ENCODE measurements at places on chromosomes 11 and 22. TPM values are rescaled to one million over a fixed set of nuclear protein-coding genes. Genes with fewer than 3 reads are reported as not detected.

- no peak overlapping the region for H3K27ac ChIP-seq
- H3K4me1 ChIP-seq: no peaks in the 10 kb centered on the region
- no peak overlapping the region for H3K4me3 ChIP-seq
- H3K36me3 ChIP-seq: no peaks in the 10 kb centered on the region
- H3K27me3 ChIP-seq: no peaks in the 10 kb centered on the region
Observed at GRCh38 chr11:13098063-13098462, 88.9 kb downstream of the RASSF10 start.

DNA sequence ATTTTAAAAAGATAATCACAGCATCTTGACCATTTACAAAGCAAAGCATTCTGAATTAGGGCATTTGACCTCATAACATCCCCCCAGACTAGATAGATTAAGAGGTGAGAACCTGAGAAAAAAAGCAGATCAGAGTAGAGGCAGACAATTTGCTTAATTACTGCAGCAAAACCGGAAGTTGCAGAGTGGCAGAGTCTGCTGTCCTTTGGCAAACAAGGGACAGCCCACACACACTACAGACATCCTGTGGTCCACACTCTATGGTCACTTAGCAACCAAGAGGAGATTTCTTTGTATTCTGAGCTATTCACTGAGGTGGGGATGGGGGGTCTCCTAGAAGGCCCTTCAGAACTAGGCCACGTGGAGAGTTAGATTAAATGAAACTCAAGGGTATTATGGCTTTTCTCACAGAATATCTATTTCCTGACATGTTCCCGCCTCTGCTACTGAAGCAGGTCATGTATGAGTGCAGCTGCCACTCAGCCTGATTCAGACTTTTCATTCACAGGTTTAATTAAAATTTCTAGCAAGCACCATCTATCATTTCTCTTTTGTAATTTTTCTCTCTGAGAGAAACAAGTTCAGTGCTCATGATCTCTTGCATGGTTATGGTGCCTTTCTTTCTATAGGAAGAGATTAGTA, 48.5 kb downstream of the SVIP start:
- no peaks in the 10 kb centered on the region for H3K4me1 ChIP-seq
- no peak overlapping the region for H3K4me3 ChIP-seq
- DNase-seq: no peak
- H3K27ac ChIP-seq: no peak overlapping the region
- no peaks in the 10 kb centered on the region for H3K36me3 ChIP-seq
- H3K27me3 ChIP-seq: no peaks in the 10 kb centered on the region

DNA sequence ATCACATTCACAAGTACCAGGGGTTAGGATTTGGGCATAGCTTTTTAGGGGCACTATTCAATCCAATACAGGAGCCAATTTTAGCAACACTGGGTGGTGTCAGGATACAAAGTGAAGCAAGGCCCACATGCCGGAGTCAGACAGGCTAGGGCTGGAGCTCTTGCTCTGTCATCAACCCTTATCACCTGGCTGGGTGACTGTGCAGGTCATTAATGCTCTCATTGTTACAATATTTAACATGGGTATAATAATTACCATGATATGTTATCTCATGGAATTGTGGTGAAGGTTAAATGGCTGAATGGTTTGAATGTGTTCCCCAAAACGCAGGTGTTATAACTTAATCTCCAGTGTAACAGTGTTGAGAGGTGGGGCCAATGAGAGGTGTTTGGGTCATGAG, 143.3 kb upstream of the THY1 start:
- H3K27me3 ChIP-seq: no peaks in the 10 kb centered on the region
- H3K4me1 ChIP-seq: no peaks in the 10 kb centered on the region
- H3K36me3 ChIP-seq: no peaks in the 10 kb centered on the region
- no peak overlapping the region for H3K27ac ChIP-seq
- H3K4me3 ChIP-seq: no peak overlapping the region
- DNase-seq: no peak

Gene TMEM45B
- total RNA-seq: 30.8 TPM

DNA sequence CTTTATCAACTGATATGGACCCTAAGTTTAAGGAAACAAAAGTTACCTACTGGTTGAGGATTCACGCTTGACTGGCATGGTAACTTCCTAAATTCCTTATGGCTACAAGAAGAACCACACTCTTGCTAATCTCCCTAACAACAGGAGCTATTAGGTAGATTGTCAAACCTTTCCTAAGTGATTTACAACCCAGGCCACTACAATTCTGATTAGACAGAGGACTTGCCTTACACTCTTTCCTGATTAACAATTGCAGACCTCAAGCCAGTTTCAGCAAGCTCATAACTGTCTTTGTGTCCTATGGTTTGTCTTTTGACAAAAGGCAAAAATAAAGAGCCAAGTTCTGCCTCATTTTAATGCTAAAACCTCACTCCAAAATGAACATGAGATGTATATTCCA, 16.3 kb downstream of the OR52K2 start:
- H3K4me1 ChIP-seq: no peaks in the 10 kb centered on the region
- H3K36me3 ChIP-seq: no peaks in the 10 kb centered on the region
- no peak overlapping the region for H3K27ac ChIP-seq
- no peak overlapping the region for H3K4me3 ChIP-seq
- no peaks in the 10 kb centered on the region for H3K27me3 ChIP-seq
- no peak for DNase-seq

DNA sequence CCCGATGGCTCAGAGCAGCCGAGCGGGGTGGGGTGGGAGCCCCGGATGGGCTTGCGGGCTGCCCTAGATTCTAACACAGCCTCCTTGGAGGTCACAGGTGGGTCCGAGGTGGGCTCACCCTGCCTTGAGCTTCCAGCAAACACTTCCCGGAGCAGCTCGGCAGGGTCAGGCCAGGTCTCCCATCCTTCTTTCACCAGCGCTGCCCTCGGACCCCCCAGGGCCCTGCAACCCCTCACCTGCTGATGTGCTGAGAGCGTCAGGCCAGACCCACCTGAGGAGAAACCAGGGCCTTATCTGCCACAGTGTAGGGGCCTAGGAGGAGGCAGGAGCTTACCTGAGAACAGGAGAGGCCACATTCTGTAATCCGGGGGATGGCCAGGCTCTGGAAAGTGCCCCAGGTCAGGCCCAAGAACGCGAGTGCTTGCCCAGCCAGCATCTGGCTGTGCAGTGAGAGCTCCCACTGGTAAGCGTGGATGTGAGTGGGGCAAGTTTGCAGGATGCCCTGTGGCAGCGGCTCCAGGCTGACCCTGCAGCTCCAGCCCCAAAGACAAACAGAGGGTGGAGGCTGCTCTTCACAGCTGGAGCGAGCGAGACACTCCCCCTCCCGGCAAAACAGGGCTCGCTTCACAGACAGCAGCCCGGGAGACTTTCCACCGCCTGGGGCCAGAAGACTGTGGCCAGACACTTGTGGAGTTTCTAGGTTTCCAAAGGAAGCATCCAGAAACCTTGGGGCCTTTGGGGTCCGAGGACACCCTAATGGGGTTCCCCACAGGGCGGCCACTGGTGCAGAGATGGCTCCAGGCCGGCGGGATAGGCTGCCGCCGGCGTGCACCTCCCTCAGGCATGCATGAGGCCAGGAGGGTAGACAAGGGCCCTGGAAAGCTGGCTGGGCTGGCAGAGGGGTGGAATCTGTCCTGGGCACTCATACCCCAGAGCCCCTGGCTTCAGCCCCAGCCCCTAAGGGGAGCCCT, at the start of gene IL17REL:
Gene IL17REL, minus strand, starts transcription at position 555 of the 971 bp plus-strand sequence. Its CDS starts 119 bp downstream, at position 436.
- H3K27me3 ChIP-seq: no peaks in the 10 kb centered on the region
- no peak for DNase-seq
- H3K36me3 ChIP-seq: no peaks in the 10 kb centered on the region
- H3K4me3 ChIP-seq: no peak within 1 kb of the TSS

GRCh38 chr22:46480396-46480795, 57.0 kb downstream of the CELSR1 start:
- no peaks in the 10 kb centered on the region for H3K4me1 ChIP-seq
- H3K36me3 ChIP-seq: no peaks in the 10 kb centered on the region
- H3K4me3 ChIP-seq: no peak overlapping the region
- no peak for DNase-seq

Gene FDXACB1
- 3.9 TPM for total RNA-seq

Gene CST6
- total RNA-seq: not detected

DNA sequence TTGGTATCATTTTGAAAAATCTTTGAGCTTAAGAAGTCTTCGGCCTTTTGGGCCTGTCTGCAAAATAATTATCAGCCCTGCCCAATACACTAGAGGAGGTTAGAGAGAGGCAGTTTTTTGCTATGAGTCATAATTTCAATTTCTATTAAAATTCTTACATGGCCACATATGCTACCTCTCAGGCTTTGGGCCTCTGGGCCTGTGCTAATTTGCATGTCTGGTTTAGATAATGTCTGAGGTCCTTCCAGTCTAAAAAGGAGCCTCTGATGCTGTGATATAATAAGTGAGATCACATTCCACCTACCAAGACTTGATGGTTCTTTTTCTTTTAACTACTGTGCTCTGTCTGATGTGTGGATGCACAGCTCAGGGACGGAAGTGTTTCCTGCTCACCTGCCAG, 70.8 kb downstream of the KCNJ1 start:
- peaks cover 53% of the 10 kb centered on the region for H3K36me3 ChIP-seq
- H3K4me1 ChIP-seq: peaks cover 10% of the 10 kb centered on the region
- no peak for DNase-seq

DNA sequence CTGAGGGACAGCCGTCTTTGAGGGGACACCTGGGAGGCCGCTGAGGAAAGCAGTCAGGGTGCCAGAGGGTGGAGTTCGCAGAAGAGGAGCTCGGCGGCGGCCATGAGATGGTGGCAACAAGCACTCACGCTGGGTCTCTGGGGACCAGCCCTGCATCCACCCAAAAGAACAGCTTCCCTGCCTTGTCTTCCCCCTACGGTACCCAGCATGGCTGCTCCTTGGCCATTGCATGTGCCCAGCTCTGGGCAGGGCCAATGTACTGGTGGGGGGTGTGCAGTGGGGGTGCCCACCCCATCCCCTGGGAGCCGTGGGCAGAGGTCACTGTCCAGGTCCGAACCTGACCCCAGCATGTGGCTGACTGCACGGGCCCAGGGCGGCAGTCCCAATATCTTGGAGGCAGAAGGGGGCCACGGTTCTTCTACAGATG, 42.3 kb downstream of the OSBPL5 start:
- no peak for DNase-seq
- H3K27ac ChIP-seq: no peak overlapping the region
- no peaks in the 10 kb centered on the region for H3K27me3 ChIP-seq
- no peaks in the 10 kb centered on the region for H3K4me1 ChIP-seq
- H3K4me3 ChIP-seq: no peak overlapping the region
- H3K36me3 ChIP-seq: no peaks in the 10 kb centered on the region
